ENCODE measurements at places on chromosomes 7 and 10.

GRCh38 chr10:70917635-70918034 is 29.3 kb upstream of the PCBD1 start:
- DNase-seq: no peak

- DNase-seq: no peak
Measured at GRCh38 chr7:54823776-54824175, 64.8 kb upstream of the SEC61G start.

GRCh38 chr10:72573079-72573478 is 52.8 kb downstream of the MICU1 start:
- no peak for DNase-seq

DNA sequence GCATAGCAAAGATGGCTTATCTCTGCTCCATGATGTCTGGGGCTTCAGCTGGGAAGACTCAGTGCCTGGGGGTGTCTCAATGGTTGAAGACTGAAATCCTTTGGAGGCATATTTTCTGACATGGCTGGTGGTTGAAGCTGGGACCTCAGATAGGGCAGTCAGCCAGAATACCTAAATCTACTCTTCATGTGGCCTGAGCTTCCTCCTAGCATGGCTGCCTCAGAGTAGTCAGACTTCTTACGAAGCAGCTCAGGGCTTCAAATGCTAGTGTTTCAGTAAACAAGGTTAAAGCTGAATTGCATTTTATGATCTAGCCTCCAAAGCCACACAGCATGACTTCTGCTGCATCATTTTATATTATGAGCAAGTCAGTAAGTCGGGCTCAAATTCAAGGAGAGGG is 2.6 kb upstream of the BRAF start:
- no peak for DNase-seq

DNA sequence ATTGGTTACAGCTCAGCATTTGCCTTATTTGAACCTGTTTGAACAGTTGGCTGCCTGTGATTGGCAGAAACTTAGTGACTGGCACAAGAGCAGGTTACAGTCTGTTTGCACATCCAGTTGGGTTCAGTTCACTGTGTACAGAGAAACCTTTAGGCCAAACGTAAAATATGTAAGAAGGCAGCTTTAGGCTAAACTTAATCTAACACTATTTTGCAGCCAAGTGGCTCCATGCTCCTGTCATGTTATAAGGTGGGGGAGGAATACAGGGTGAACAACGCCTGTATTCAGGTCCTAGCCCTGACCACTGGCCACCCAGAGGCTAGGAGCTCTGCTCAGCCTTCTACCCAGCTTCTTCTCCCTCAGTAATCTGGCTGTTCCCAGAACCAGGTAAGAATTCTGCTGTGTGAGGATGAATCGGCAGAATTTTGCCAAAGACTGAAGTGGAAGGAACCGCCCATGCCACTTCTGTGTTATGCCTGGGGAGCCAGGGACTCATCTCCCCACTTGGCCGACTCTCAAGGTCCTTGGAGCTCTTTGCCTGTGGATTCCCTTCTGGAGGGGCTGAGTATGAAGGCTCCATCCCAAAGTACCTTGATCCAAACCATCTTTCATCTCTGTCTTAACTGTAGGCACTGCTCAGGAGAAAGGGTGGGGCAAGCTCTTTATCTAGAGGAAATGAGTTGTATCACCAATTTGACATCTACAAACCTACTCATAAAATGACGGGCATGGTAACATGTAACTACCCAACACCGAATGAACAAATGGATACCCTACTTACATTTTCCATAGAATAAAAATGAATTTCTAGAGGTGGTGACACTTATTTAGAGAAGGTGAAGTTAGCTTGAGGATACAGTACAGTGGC is 164.4 kb upstream of the NAMPT start:
- DNase-seq: no peak

- no peak for DNase-seq
Measured at GRCh38 chr10:70334526-70335245, 47.7 kb downstream of the LRRC20 start.

DNA sequence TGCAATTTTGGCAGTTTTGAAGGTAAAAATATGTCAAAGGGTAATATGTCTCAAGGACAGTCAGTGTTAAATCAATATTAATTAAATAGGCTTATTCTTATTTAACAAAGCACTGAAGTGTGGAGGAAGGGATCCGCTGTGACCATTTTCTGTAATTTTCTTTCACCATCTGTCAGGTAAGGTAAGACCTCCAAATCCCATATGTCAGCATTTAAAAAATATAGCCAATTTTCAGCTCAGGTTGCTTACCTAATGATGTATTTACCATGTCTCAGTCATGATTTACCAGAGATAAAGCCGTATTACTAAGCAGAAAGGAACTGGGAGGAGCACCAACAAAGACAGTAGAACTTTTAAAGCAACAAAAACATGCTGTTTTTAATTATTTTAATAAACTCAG is 683.9 kb downstream of the CCSER2 start:
- no peak for DNase-seq

Data from HEK293T (cell line).